ENCODE measurements at places on chromosomes 2 and 18.

DNA sequence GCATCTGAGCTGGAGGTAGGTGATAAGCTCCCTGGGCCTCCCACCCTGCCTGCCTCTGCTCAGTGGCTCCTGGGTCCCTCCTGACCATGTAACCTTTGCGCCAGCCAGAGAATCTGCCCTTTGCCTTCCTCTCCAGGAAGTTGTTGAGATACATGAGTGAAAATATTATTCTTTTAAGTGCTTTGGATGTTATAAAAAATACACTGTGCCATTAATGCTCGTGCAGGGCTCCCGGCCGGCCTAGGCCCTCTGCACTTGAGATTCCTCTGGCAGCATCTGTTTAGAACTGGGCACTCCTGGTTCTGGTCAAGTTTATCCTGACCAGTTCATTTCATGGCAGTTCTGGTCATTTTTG is 18.8 kb downstream of the AGAP1 start:
- DNase-seq: no peak

- DNase-seq: no peak
Observed at GRCh38 chr2:148592791-148593190, 51.8 kb upstream of the EPC2 start.

DNA sequence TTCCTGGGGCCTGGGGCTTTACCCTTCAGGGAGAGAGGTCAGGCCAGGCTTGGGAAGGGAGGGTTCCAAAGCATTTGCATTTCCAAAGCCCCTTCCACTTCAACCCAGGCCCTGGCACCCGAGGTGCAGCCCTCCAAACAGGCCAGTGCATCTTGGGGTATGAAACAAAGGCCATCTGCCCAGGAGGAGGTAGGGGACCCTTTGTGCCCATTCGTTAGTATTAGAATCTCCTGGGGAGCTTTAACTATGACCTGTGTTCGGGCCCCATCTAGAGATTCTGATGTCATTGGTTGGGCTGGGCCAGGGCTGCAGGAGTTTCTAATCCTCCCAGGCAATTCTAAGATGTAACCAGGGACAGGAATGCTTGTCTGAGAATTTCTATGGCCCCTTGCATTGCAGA is 73.6 kb downstream of the CIB4 start:
- no peak for DNase-seq

DNA sequence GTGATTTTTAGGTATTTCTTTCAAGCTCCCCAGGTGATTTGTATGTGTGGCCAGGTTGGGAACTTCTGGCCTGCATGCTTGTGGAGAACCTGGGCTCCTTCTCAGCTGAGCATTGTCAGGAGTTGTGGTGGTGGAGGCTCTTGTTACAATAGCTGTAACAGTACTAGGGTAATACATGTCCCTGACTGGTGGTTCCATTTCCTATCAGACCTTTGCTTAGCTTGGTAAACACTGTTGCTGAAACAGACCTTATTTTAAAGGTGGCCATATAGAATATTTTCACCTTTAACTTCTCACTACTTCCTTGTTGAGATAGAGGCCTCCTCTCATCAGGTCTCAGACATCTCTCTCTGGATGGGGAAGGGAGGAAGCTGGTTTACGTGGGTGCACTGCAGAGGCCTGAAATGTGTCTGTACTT is 79.2 kb downstream of the SETBP1 start:
- DNase-seq: no peak

- no peak for DNase-seq
Observed at GRCh38 chr2:100643467-100643866, 80.7 kb downstream of the PDCL3 start.

- DNase-seq: no peak
Observed at GRCh38 chr2:128513961-128514283, 195.3 kb upstream of the HS6ST1 start.

All from AG09309 (cell line).